A549 (cell line): ENCODE measurements at places on chromosomes 1 and 21. TPM values are rescaled to one million over a fixed set of nuclear protein-coding genes. Genes with fewer than 3 reads are reported as not detected.
A peak's percentile ranks its signal among the peaks of the same experiment; 100 is the strongest.

The NBPF4 gene
- 0.21 to 0.42 TPM (median 0.25 TPM) in 3 replicates for polyA plus RNA-seq

The C1orf141 gene
- not detected in 3 replicates for polyA plus RNA-seq

DNA sequence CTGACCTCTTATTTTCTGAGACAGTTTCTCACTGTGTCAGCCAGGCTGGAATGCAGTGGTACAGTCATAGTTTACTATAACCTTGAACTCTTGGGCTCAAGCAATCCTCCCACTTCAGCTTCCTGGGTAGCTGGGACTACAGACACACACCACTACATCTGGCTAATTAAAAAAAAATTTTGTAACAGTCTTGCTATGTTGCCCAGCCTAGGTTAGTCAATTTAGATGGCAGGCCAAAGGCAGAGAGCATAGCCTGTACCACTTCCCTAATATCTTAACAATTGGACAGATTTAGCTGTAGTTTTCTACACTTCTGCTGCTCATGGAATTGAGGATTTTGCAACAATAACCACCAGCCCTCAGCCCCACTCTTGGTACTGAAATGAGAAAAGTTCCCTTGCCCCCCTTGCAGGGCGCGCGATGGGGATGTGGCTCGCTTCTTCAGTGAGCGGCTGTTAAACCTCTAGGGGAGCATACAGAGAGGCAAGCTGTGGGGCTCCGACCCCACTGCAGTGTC lies 34.9 kb upstream of the PTGFRN start:
- no peak for DNase-seq

DNA sequence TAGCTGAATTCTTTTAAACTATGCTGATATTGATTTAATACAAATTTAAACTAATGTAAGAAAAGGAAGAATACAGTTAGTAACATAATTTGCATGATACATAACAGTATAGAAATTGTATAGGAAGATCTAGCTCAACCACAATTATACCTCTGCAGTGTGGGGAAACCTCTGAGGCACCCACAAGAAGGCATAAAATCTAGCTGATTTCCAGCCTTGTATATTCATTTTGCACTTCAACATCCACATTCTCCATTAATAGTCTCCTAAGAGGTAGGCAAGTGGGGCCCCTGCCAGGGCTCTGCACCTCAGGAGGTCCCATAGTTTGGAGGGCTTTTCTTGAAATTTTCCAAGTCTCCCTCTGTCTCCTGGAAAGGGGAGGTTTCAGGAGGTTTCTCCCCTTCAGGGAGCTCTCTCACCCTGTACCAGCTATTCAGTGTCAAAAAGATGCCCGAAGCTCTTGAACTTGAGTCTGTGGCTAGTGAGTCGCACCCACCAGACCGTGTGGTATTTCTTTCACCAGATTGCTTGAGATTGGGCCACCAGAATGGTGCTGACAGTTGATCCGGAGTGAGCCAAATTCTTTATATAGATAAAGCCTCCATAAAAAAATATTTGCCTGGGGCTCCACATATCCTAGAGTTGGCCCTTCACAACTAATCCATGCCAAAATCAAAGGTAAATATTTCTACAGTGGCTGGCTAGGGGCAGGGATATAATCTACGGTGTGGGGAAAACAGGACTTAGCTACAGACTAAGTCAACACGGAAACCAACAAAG lies 108.2 kb downstream of the TIAM1 start:
- no peak for DNase-seq

The CELA3B gene
- not detected in 3 replicates for polyA plus RNA-seq

GRCh38 chr1:15188130-15188524 lies 34.6 kb downstream of the TMEM51 start:
- no peak for DNase-seq

DNA sequence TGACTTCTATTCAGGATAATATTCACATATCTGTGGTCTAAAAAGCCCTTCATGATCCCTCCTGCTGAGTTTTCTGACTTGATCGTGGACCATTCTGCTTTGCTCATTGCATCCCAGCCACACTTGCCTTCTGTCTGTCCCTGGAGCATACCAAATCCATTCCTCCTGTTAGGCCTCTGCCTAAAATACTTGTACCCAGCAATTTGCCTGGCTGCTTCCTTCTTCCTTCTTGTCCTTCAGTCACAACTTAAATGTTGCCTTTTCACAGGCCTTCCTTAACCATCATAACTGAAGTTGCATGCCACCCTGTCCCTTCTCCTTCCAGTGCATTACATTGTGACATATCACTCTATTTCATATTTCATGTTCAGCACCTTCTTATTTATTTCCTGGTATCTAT lies 4.3 kb downstream of the CR2 start:
- DNase-seq = no peak

The CRYBG2 gene
- 2.3 to 2.7 TPM (median 2.4 TPM) in 3 replicates for polyA plus RNA-seq

DNA sequence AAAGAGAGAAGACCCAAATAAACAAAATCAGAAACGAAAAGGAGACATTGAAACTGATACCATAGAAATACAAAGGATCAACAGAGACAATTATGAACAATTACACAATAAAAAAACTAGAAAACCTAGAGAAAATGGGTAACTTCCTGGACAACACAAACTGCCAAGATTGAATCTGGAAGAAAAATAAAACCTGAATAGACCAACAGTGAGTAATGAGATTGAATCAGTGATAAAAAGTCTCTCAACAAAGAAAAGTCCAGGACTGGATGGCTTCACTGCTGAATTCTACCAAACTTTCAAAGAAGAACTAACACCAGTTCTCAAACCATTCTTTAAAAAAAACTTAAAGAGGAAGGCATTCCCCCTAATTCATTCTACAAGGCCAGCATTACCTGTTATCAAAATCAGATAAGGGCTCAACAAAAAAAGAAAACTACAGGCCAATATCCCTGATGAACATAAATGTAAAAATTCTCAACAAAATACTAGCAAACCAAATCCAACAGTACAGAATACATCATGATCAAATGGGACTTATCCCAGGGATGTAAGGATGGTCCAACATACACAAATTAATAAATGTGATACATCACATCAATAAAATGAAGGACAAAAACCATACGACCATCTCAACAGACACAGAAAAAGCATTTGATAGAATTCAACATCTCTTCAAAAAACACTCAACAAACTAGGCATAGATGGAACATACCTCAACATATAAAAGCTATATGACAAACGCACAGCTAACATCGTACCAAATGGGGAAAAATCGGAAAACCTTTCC lies 119.9 kb downstream of the ACBD6 start:
- DNase-seq = no peak

The TEX35 gene
- polyA plus RNA-seq = 0.05 TPM in 1 of 3 replicates, not detected in the others

DNA sequence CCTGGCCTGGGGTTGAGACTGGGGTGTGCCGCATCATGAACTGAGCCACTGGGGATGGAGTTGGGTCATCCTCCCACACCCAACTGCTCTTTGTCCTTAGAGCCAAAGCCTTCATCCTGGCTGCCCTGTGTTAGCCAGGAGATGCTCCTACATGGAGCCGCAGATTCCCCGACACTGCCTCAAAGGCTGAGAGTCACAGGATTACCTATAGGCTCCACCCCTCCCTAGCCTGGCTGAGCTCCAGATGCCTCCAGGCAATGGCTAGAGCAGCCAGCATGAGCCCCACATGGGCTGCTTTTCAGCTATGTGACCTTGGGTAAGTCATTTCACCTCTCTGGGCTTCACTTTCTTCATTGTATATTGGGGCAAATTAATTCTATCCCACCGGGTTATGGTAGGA lies 119.9 kb upstream of the POU3F1 start:
- DNase-seq = no peak

The IL20 gene
- polyA plus RNA-seq = not detected in 3 replicates

The UBE2U gene
- not detected in 3 replicates for polyA plus RNA-seq

The CRABP2 gene
- 15.6 to 19.1 TPM (median 17.9 TPM) in 3 replicates for polyA plus RNA-seq

DNA sequence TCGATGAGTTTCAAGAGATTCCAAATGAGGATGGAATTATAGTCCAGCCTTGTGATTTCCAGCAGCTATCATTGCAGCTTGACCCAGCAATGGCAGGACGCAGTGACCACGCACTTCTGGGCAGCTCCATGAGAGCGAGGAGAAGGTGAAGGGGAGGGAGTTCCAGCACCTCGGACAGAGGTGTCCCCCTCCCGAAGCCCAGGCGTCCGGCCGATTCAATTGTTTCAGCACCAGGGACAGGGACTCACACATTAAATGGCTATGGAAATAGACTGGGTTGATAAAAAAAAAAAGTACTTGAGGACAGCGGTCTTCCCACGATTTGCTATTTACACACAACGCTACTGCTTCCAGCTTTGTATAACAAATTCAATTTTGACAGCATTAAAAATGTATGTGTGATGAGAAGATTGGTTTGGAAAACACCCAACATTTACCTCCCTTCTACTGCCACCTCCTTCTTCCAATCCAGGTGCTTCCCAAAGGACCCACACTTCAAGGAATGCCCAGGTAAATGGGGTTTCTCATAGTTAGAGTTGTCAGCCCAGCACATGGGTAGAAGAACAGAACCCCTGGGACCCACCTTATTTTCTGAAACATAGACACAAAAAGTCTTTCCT lies 71.8 kb downstream of the DISP3 start:
- DNase-seq = peak; percentile 49

DNA sequence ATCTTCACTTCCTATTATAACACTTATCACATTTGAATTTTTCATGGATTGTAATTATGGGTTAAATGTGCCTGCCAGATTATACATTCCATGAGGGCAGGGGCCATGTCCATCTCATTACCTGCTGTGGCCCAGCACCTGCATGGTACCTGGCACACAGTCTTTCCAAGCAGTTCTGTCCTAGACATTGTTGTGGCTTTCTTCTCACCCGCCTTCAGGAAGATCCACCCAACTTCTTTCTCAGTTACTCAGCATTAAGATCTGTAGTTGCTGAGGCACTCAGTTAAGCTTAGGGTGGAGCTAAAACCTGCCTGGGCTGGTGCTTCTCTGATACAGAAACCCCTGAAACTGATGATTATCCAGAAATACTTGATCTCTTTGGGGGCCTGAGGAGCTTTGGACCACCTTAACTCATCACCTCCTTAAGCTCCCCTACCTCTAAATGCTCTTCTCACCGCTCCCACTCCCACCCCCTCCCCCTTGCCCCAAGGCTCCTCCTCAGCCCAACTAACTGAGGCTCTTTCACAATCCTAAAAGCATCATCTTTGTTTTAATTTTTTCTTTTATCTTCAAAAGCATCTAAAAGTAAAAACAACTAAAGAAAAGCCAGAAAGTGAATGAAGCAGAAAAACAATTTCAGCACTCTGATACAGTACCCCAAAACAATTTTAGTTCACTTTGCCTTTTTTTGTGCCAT lies 190.6 kb downstream of the FGGY start:
- DNase-seq = no peak

DNA sequence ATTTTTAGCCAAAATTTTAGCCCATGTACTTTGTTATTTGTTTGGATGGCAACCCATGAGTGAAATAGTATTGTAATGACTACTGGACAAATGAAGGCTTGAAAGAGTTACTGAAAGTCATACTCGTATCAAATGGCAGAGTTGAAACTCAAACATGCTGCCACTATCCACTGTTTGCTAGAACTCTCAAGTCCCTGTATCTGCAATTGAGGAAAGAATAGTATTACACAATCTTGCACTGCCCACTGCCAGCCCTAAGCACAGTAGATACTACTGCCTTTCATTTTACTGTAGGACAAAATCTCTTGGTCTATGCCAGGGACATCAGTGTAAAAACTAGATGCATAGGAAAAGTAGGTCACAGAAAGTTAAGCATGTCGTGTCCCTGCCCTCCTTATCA lies 581.1 kb upstream of the PLXNA2 start:
- DNase-seq = no peak

GRCh38 chr1:188170935-188171334 lies 1342.2 kb downstream of the PLA2G4A start:
- no peak for DNase-seq

The KRTAP12-2 gene
- polyA plus RNA-seq = not detected in 3 replicates

The PIK3R3 gene
- polyA plus RNA-seq = 1.8 to 2.1 TPM (median 2.0 TPM) in 3 replicates

The ERICH3 gene
- polyA plus RNA-seq = not detected in 3 replicates

The RGS8 gene
- not detected in 3 replicates for polyA plus RNA-seq

The CFAP45 gene
- polyA plus RNA-seq = 0.76 to 0.89 TPM (median 0.87 TPM) in 3 replicates

The OVAAL gene
- polyA plus RNA-seq = 0.08 to 0.12 TPM (median 0.09 TPM) in 3 replicates

The INSRR gene
- not detected in 3 replicates for polyA plus RNA-seq

DNA sequence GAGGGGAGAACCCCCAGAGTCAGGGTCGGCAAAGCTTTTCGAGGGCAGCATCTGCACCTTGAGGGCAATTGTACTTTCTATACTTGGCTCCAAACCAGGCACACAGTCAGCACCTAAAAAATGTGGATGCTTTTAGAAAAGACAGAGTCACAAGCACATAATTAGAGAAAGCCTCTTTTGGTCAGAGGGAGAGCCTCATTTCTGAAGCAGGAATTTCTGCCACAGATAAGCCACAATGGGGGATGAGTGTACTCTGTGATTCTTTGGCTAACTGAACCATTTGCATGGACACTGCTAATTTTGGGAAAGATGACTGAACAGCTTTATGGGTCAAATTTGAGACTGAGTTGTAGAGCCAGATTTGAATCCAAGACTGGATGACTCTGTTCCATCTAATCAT lies 635.7 kb downstream of the KIF26B start:
- DNase-seq = no peak

- DNase-seq = no peak
Observed at GRCh38 chr1:182563095-182563494, 26.0 kb downstream of the RNASEL start.

- no peak for DNase-seq
Observed at GRCh38 chr1:232184561-232185530, 445.1 kb downstream of the SIPA1L2 start.

The TNFRSF1B gene
- 0.05 to 0.22 TPM (median 0.07 TPM) in 3 replicates for polyA plus RNA-seq

The SKI gene
- polyA plus RNA-seq = 11.5 to 12.0 TPM (median 11.5 TPM) in 3 replicates

DNA sequence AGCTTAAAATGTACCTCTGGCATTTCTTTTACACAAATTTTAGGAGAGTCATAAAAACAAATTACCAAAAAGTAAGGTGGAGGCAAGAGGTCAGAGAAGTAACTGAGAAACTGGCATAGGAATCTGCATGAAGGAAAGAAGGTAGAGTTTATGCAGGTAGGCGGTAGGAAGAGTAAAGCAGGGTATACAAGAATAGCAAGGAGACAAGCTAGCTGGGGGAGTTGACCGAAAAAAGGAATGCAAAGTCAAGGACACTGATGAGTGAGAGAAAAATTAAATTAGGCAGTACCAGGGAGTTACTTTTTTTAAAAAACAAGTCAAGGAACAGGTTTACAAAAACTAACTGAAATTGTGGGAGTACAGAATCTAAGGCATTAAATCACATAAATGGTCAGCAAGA lies 56.0 kb downstream of the FOXJ3 start:
- no peak for DNase-seq

The SOD1 gene
- 551 to 579 TPM (median 577 TPM) in 3 replicates for polyA plus RNA-seq
